Stomach (tissue), 19 donors: ENCODE measurements at places on chromosomes 7 and 10. TPM values are rescaled to one million over a fixed set of nuclear protein-coding genes. Genes with fewer than 3 reads are reported as not detected.

The GPR15LG gene
- not detected for total RNA-seq

GRCh38 chr7:73839290-73839689 lies 3.0 kb downstream of the METTL27 start:
- no peak for DNase-seq

The RELN gene
- total RNA-seq = 1.7 TPM

- DNase-seq = peak; percentile 43
Measured at GRCh38 chr10:36421992-36422391, 703.4 kb upstream of the ANKRD30A start.

DNA sequence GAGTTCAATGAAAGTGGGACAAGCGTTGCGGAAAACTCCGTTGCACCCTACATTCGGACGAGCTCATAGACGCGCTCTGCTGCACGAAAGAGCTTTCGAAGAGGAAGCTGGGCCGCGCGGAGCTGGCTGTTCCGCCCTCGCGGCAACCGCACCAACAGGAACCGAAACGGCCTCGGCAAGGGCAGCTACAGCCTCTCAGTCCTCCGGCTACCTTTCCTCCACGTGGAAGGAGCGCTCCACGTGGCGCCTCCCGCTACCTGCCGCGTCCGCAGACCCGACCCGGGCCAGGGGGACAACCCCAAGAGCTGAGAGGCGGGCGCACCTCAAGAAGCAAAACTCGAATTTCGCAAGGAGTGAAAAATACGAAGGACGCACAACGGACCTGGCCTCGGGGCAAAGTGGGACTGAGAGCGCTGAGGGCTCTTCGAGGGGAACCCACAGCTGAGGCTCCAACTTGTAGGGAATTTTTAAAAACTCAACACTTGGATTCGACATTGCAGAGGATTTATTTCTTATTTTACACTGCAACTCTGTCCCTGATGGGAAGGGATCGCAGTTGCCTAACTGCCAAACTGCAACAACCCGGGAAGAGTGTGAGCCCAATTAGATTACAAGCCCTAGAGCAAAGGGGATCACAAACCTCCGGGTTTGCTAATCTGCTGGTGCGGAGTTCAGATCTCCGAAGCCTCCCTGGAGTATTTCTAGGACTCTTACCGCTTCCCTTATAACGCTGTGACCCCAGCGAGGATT lies 1.4 kb downstream of the HPSE2 start:
- DNase-seq = peak; percentile 55

DNA sequence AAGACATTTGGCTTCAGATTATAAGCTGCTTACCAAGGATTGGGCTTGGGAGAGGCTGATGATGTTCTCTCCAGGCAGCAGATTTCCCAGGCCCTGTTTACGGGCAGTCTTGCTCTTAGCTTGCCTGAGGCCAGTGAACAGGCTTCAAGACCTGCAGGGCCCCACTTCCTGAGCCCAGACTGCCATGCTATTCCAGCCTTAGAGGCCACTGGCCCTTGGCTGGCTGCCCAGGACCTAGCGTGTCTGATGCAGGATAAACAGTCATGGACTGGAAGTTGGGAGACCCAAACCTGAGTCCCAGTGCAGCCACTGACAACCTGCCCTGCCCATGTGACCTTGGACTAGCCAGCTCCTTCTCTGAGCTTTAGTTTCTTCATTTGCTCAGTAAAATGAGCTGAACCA lies 2.9 kb downstream of the PRXL2A start:
- DNase-seq = peak; percentile 50

DNA sequence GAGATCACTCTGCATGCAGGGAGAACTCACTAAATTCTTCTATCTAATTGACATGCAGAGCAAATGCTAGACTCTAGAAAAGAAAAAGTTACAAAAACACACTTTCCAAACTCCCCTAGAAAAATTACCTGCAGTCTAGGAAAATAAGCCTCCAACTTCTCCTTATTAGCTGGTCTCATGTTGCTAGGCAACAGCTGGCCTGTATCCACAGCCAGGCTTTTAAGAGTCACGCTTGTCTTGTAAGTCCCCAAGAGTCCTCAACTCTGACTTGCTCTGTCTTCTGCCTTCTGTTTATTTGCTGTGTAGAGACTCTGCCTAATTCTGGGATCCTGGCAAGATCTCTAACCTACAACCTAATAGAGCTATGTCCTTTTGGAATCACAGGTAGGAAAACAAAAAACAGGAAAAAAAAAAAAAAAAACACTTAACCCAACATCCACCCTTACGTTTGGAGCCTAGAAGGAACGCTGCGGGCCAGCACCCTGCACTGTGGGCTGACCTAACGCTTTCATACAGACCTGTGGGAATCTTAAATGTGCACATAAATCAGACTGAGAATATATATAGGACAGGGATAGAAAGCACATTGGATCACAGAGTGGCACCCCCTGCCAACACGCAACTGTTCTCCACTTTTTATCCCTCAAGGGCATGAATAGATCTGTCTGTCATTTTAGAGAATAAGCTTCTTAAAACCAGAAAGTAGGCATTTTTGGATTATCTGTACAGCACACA lies 117.0 kb upstream of the PTPRZ1 start:
- peak; percentile 49 for DNase-seq
